ENCODE measurements at places on chromosomes 5 and 9. TPM values are rescaled to one million over a fixed set of nuclear protein-coding genes. Genes with fewer than 3 reads are reported as not detected.

The PDE8B gene
- 4.3 TPM for total RNA-seq

The PRDM9 gene
- not detected for total RNA-seq

GRCh38 chr5:65563777-65564176, 681 bp downstream of the PPWD1 start:
- no peak for DNase-seq

DNA sequence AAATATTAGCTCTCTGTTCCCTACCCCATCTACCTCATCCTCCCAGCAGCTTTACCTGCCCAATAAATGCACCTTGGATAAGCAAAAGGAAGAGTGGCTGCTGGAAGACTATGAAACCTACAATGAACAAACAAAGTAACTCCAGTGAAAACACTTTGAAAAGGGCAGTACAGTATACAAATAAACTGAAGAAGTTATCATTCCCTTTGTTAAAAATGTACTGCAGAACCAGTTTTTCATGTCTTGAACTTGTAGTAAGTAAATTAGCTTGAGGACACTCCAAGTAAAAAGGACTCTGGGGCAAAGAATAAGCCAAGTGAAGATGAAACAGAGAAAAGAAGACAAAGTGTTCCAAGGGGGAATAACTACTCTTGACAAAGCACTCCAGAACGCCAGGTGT, 457.1 kb downstream of the DTWD2 start:
- DNase-seq: no peak

DNA sequence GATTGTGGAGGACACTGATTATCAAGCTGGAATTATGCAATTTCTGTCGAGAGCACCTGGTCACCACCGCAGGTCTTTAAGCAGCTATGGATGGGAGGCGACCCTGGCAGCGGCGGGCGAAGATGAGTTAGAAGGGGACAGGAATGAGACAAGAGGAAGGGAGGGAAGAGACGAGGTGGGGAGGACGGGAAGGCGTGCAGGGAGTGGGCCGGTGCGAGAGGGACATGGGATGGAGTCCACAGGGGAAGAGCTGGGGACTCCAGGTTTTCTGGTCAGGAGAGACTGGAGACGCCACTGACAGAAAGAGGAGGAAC, 192.3 kb downstream of the MELK start:
- DNase-seq: peak; percentile 10

DNA sequence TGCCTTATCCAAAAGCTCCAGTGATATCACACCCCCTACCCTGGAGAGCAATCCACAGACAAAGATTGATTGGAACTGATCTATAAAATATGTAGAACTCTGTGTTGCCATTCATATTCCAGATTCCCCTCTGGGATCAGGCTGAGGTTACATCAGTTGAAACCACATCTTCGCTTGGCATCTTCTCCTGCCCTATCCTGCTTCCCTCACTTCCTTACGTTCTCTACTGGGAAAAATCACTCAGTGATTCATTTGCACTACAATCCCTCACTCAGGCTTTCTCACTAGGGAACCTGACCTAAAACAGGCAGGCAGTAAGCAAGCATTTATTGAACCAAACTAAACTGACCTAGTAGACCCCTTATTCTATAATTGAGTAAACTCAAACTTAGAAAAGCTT, 111.7 kb downstream of the ESM1 start:
- DNase-seq: no peak
